Head of caudate nucleus (tissue), 42 donors: ENCODE measurements at places on chromosomes 12 and 14.

GRCh38 chr12:121983536-121984210 is 38.0 kb upstream of the BCL7A start:
- DNase-seq, result no peak

- DNase-seq, result no peak
These were observed 7.2 kb downstream of the HSP90AA1 start for GRCh38 chr14:102079700-102079979.

GRCh38 chr14:22282417-22282816 is 306.6 kb downstream of the DAD1 start:
- no peak for DNase-seq

GRCh38 chr12:92573104-92573503 is 129.7 kb upstream of the PLEKHG7 start:
- no peak for DNase-seq

GRCh38 chr12:15728118-15728598 is 61.0 kb downstream of the EPS8 start:
- DNase-seq, result no peak

DNA sequence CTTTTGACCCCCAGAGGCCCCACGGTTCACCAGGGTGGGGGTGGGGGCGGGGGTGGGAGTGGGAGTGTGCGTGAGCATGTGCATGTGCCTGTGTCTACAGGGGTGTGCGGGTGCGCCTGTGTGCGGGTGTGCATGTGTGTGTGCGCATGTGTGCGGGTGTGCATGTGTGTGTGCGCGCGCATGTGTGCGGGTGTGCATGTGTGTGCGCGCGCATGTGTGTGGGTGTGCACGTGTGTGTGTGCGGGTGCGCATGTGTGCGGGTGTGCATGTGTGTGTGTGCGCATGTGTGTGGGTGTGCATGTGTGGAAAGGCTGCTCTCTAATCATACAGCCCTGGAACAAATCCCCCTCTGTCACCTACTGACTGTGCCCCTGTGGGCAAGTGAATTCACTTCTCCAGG is 38.8 kb downstream of the RFLNA start:
- DNase-seq, result no peak

DNA sequence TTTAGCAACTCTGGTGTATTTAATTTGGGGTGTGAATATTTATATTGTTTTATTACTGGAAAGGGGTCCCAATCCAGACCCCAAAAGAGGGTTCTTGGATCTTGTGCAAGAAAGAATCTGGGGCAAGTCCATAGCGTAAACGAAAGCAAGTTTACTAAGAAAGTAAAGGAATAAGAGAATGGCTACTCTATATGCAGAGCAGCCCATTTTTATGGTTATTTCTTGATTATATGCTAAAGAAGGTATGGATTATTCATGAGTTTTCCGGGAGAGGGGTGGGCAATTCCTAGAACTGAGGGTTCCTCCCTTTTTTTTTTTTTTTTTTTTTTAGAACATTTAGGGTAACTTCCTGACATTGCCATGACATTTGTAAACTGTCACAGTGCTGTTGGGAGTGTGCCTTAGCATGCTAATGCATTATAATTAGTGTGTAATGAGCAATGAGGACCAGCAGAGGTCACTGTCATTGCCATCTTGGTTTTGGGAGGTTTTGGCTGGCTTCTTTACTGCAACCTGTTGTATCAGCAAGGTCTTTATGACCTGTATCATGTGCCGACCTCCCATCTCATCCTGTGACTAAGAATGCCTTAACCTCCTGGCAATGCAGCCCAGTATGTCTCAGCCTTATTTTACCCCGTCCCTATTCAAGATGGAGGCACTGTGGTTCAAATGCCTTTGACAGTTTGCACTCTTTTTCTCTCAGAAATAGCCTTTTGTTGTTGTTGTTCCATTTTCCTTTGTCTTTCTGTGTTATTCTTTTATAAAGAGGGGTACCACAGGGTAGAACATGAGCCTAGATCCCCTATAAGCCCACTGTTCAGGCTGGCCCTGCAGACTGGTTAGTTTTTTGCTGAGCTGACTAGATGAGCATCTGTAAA is 75.5 kb upstream of the DCD start:
- no peak for DNase-seq

DNA sequence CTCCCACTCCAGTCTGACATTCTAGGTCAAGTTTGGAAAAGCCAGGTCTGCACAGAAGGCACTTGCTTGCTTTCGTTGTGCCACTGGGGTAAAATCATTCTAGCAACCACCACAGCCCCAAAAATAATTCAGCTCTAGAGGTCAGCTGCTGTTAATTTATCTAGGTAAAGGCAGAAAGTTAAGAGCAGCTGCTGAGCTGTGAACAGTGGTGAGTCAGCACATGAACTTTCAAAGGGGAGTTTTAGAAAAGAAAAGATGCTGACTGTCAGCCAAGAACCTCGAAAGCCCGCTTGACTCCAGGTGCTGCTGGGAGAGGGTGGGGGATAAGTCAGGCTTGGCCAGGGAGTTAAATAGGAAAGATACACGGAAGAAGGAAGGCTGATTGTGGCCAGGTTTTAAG is 12.7 kb downstream of the CCDC197 start:
- no peak for DNase-seq

DNA sequence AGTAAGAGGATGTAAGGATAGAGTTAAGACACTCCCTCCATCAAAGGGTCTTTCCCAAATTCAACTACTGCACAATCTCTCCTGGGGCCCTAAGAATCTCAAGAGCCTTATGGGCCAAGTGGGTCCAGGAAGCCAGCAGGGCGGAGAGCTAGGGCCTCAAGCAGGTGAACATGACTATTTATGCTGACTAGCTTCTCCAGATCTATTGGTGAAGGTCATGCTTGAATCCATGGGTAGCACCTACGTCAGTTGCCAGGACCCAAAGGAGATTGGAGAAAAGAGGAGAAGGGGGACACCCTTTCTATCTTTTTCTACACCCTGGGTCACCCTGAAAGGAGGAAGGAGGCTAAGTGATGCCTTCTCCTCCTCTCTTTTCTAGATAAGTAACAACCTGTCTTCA is 534.2 kb upstream of the MIS18BP1 start:
- no peak for DNase-seq

GRCh38 chr12:42481368-42481767 is 108.2 kb downstream of the PRICKLE1 start:
- no peak for DNase-seq

GRCh38 chr14:75807667-75808360 is 146.8 kb downstream of the TTLL5 start:
- DNase-seq, result no peak

- no peak for DNase-seq
These were observed 15.3 kb upstream of the BDKRB2 start for GRCh38 chr14:96189281-96189711.

DNA sequence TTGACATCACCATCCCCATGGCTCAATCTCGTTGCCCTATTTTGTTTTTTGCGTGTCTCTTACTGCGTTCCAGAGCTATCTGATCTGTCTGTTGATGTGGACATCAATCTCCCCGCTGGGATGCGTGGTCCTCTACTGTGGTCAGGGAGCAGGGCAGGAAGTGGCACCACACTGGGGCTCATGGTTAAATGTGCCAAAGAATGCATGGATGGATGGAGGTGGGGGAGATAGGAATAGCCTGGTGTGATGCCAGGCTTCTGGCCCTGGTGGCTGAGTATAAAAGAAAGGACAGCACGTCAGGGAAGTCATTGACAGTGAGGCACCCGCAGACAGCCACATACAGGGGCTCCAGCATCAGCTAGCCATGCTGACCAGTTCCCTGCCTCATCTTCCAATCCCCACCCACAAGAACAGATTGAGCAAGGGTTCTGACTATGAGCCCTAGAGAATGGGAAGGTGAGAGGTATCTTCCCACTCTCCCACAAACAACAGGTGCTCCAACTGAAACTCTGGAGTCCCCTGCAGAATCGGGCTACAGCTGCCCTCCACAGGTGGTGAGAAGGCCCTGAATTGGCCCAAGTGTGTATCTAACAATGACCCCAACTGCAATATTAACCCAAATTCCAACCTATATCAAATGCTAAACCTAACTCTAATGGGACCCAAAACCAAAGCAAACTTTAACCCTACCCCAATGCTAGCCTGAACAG is 2.7 kb upstream of the BEGAIN start:
- no peak for DNase-seq

GRCh38 chr12:45663455-45663854 is 66.1 kb upstream of the ARID2 start:
- no peak for DNase-seq

DNA sequence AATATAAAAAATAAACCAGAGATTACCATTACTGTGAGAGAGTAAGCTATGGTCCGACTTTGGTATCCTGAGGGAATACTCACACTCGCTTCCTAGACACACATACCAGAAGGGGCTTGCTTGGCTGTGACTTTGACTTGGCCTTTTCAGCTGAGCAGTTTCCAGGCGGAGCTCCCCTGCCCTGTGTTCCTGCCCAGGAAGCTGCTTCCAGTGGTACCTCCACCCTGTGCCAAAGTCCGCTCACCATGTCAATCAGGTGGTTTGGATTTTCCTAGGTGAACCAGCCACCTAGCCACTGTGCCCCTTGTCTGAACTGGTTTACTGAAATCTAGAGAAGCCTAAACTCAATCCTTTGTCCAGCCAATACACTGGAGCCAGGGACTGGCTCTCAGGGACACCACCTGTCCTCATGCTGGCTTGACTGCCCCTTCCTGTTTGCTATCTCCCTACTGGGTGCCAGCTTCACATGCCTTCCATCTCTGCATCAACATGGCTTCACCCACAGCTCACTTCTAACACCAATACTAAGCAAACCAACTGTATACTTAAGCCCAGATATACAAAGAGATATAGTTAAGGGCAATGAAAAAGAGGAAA is 28.6 kb downstream of the MAX start:
- no peak for DNase-seq

DNA sequence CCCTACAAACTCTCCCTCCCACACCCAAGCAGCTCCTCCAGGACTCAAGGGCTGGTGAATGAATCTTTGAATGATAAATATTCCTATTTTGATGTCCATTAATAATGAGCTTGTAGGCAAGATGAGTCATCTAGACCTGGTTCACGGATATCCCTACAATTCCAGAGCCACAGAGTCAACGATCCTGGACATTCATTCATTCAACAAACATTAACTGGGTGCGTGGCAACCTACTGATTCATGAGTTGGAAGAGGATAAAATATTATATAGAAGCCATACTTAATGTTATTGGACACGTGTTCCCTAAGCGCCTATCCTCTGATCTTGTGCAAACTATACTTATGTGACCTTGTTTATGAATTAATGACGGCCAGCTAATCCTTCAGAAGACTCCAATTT is 420 bp upstream of the OTUB2 start:
- no peak for DNase-seq

DNA sequence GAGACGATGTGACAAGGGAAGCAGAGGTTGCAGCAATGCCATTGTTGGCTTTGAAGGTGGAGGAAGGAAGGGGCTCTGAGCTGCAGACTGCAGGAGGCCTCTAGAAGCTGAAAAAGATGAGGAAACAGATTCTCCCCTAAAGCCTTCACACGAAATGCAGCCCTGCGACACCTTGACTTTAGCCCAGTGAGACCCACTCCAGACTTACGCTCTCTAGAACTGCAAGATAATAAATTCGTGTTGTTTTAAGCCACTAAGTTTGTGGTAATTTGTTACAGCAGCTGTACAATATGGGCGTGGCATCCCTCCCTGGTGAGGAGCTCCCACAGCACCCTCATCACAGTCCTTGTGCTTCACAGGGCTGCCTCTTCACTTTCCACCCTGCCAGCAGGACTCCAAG is 53.2 kb downstream of the GOLGA5 start:
- DNase-seq, result no peak

GRCh38 chr14:102854091-102854703 is 68.3 kb upstream of the AMN start:
- no peak for DNase-seq

- DNase-seq, result no peak
These were observed 982.9 kb upstream of the TMEM132C start for GRCh38 chr12:127284021-127284420.

DNA sequence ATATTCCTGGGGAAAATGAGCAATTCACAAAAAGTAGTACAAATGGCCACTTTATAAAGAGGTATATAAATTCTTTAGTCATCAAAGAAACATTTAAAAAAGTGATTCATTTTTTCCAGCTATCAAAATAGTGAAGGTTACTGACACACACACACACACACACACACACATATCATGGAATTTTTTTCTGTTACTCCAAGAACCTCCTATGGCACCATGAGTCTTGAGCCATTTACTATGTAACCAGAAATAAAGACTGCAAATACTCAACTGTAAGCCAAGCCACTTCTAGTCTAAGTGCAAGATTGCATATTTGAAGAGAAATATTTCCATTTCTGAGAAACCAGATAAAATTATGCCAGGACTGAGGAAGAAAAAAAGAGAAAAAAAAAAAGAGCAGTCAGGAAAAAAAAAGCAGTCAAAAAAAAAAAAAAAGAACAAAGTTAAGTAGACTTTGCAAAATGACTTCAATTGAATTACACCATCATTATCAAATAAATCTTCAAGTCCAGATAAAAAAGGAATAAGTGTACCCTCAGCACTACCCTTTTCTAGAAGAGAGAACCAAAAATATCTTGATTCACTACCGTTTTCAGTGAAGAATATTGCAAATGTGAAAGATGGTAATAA is 275.7 kb downstream of the DAD1 start:
- no peak for DNase-seq

DNA sequence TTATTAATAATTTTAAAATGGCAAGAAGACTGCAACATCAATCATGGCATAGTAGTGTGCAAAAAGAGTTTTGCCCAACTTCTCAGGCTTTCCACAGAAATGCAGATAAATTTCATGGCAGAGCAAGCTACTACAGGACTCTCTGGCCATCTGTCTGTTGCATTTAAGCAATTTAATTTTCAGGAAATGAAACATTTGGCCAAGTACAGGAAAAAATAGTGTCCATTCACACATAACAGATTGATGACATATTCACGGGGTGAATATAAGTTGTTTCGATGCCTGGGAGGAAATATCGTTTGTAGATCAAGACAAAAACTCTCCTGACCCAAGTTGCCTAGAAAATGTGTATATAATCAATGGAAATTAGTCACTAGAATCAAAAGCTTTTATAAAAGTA is 324.0 kb downstream of the PRKD1 start:
- DNase-seq, result no peak

DNA sequence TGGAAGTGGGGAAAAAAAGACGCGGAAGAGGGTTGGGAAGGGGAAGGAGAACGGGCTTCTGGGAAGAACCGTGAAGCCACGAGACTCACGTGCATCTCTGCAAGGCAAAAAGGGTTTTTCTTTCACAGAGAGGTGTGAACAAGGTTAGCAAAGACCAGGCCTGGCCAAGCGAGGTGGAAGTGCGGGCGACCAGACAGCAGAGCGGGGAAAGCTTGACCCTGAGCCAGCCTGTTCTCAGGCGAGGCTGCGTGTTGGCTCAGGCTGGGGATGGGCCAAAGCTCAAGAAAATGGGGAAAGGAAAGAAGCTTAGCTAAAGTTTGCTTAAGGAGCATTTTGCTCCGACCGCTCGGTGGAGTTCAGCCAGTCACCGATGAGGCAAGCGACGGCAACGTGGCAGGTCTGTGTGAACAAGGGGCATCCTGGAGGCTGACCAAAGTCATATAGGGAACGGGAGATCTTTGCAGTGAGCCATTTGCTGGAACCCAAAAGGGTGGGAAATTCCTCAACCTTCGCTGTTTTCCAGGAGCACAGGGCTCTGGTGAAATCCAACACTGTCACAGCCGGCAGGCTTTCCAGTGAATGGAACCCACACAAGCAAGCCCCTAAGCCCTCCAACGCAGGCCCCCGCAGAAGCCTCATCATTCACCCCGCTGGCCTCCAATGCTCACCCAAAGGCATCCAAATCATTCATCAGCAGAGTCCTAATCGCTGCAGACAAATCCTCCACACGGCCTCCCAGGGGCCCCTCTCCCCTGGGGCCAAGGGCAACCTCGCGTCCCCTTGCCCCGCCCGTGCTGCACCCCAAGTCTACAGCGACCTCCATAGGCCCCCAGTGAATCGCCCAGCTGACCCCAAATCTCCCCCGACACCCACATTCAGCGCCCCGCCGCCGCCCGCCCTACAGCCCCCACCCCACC is 754 bp downstream of the ZNF605 start:
- DNase-seq, result peak; percentile 15
